ENCODE measurements at places on chromosomes 5 and 9. TPM values are rescaled to one million over a fixed set of nuclear protein-coding genes. Genes with fewer than 3 reads are reported as not detected.

DNA sequence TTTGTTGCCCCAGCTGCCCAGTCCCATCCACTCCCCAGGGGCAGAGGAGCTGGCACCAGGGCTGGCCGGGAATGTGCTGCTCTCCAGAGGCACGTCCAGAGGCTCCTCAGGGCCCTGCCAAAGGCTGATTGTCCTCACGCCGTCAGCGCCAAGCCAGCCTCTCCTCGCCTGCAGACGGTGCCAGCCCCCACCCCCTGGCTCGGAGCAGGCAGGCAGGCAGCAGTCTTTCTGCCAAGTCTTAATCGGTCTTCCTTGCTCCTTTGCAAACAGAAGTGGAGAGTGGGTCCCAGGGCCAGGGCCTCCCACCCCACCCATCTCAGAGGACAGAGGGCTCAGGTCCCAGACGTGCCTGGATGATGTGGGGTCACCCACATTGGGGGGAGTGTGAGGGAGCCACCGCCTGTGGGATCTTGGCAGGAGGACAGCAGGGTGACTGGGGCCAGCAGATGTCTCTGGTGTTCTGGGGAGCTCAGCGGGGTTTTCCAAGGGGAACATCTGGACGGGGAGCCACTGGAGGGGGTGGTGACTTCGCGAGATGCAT, 36.3 kb downstream of the FAM163B start:
- peak; percentile 56 for DNase-seq

Gene MYOZ3
- 14.5 TPM for polyA plus RNA-seq

Gene SLC46A2
- 0.01 TPM for polyA plus RNA-seq

GRCh38 chr5:142183561-142183960, 75.0 kb downstream of the NDFIP1 start:
- no peak for DNase-seq

DNA sequence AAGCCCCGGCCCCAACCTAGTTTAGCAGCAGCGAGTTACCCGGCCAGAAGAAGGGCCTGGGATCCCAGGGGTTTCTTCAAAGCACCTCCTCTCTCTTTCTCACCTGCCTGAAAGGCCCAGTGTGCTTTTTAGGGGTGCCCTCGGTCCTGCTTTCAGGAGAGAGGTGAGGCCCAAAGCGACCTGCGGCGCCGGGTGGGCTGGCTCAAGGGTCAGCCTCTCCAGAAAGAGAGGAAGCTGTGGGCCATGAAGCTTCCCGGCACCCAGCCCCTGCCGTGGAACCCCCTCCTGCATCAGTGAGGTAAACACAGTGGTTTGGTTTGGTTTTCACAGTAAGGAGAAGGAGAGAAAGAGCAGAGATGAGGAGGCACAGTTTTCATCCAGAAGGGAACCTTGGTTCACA, 4.3 kb downstream of the FOXB2 start:
- no peak for DNase-seq

Gene ZNF354C
- polyA plus RNA-seq = 1.1 TPM

GRCh38 chr5:13212886-13213285, 731.6 kb downstream of the DNAH5 start:
- DNase-seq = no peak

DNA sequence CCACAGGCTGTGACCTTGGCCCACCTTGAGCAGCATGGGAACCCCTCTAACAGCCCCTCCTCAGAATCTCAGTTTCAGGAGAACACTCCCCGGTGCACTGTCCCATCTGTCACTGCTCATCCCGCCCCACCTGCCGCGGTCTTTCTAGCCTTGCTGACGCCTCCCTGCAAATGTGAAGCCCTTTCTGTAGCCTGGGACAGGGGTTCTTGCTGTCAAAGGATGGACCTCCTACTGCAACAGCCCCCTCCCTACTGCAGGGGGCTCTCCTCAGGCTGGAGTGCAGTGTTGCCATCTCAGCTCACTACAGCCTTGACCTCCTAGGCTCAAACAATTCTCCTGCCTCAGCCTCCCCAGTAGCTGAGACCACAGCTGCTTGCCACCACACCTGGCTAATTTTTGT, 20.0 kb downstream of the OR2V1 start:
- DNase-seq = no peak

Gene FOXD4L4
- polyA plus RNA-seq = not detected

Gene C9orf85
- polyA plus RNA-seq = 7.1 TPM

- no peak for DNase-seq
Measured at GRCh38 chr5:6827526-6828219, 114.4 kb downstream of the TENT4A start.
